Stimulated activated naive CD4-positive, alpha-beta T cell (primary cell): ENCODE measurements at places on chromosomes 13 and 19.

- DNase-seq: no peak
Observed at GRCh38 chr19:55693336-55693974, 18.4 kb downstream of the EPN1 start.

DNA sequence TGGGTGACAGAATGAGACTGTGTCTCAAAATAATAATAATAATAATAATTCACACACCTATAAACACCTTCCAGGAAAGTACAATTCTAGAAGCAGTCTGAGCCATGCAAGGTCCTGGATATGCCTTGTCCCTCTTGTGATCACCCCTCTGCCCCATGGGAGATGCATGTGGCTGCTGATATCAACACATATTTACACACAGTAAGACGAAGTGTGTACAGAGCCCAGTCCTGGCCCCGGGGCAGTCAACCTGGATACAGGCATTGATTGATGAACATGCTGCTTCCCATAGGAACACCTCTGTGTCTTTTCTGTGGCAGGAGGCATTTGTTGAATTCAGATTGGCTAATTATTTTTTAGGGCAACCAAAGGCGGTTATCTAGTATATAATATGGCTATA lies 3.2 kb downstream of the SULT2A1 start:
- DNase-seq: no peak

DNA sequence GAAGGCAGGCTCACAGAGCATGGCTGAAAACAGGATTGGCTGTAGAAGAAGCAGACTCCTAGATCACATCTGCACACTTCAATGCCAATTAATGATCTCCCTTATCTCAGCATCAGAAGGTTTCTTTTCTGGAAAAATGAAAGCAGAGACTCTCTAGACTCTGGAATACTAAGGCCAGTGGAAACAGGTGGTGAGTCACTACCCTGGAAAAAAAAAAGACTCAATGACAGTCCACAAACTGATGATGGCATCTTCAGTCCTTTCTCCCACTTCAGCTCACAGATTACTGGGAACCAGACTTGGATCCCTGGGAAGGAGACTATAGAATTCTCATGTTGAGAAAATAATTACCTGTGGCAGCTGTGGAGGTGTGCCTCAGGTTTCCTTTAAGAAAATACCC lies 47.5 kb upstream of the MBNL2 start:
- no peak for DNase-seq

DNA sequence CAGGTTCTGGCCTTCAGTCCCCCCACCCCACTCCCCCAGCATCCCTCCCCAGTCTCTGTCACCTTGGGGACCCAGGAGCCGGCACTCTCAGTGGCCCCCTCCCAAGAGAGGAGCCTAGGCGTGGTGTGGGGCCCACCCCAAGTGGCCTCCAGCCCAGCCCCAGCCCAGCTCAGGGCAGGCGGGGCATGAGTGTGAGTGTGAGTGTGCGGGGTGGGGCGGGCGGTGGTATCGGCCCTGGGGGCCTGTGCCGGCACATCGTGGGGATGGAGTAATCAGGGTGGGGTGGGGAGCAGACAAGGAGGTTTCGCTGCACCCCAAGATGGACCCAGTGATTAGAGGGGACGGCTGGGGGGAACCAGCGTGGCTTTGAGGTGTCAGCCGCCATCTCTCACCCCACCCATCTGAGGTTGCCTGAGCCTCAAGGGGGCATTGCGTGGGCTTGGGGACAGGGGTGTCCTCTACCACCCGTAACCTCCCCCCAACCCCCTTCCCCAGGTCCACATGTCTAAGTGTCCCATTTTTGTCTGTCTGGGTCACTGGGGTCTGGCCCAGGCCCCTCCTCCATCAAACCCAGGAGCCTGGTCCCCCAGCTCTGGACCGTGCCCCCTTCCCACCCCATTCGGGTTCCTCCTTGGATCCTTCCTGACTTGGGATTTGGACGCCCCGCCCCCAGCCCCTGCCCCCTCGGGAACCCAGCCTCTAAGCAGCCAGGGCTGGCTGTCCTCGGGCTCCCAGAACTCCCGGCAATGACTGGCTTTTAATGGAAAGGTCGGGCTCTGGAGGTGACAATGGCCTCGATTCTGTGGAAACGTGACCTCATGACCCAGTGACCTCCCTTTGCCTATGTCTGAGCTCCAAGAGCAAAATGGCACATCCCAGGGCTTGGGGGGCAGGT lies 6.9 kb upstream of the SULT2B1 start:
- no peak for DNase-seq

- DNase-seq: no peak
Observed at GRCh38 chr19:1997353-1998233, 17.9 kb downstream of the BTBD2 start.
